ENCODE measurements at places on chromosomes 5 and 9.

DNA sequence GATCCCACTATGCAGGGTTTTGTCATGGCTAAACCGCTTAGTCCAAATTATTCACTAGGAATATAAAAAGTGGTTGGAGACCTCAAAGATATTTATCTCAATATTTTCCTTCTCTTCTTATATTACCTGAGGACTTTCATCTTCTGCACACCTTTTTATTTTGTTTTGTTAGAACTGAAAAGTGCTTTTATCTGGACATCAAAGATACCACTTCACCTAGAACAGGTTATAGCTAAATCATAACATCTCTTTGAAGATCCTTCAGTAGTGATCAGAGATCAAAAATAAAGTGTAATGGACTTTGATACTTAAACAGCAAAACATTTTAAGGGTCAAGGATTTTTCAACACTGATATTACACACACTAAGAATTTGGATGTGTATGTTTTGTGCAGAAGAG is 160.2 kb downstream of the MCTP1 start:
- DNase-seq = no peak

DNA sequence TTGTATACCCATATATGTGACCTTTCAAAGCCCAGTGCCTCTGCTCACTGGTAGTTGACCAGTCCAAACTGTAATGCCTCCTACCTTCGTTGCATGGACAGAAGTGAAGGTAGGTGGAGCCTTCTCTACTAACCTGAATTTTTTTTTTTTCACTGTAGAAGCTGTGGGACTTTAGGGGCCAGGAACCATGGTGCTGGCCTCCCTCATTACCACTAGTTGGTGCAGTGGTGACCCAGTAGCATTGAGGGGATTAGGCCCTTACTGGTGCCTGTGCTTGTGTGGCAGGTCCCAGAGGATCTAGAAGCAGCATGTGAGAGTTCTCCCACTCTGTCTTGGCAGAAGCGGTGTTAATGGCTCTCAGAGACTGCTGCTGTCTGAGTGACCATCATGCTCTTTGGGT is 2.3 kb downstream of the RALGPS1 start:
- DNase-seq = no peak

DNA sequence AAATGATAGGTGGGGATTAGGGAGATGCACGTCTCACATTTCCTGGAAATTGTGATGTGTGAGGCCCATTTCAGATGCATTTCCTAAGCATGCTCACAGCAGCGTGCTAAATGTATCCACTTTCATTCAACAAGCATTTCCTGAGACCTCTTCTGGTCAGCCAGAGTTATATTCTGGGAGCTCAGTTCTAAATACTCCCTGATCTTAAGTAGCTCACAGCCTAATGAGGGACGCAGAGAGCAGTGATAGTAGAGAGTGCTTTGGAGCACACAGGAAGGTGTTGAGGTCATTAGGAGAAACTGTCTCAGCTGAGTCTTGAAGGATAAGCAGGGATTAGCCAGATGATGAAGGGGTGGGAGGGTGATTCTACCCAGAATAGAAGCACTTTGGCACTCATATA is 46.2 kb upstream of the FSD1L start:
- DNase-seq = peak; percentile 37

- DNase-seq = peak; percentile 95
Measured at GRCh38 chr9:36258208-36258995, at the start of gene GNE. TSS of gene GNE (minus strand) at chr9:36258448. CDS start at chr9:36249355, 9,093 bp downstream.

GRCh38 chr5:29085142-29085541 is 2046.8 kb upstream of the CDH9 start:
- DNase-seq = no peak

DNA sequence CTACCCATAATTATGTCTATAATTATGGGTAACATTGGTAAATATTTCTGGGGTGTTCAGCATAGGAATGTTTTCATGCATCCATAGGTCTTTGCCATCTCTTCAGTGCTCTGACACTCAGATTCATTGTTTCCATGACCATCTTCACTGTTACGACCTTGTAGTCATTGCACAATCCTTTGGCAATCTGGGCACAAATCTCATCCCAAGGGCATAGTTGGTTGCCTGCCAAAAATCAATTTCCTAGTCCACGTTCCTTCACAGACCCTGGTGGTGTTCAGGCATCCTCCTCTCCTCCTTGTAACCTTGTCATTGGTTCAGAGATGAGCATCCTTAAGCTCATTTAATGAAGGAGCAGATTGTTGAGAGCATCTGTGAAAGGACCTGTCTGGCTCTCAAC is 1400.7 kb downstream of the CDH12 start:
- DNase-seq = peak; percentile 2

GRCh38 chr9:35993976-35994720 is 36.2 kb upstream of the OR2S2 start:
- no peak for DNase-seq

- DNase-seq = peak; percentile 80
Measured at GRCh38 chr5:151223447-151224264, at the start of gene CCDC69. TSS of gene CCDC69 (minus strand) at chr5:151224092. CDS start at chr5:151223970, 122 bp downstream.

DNA sequence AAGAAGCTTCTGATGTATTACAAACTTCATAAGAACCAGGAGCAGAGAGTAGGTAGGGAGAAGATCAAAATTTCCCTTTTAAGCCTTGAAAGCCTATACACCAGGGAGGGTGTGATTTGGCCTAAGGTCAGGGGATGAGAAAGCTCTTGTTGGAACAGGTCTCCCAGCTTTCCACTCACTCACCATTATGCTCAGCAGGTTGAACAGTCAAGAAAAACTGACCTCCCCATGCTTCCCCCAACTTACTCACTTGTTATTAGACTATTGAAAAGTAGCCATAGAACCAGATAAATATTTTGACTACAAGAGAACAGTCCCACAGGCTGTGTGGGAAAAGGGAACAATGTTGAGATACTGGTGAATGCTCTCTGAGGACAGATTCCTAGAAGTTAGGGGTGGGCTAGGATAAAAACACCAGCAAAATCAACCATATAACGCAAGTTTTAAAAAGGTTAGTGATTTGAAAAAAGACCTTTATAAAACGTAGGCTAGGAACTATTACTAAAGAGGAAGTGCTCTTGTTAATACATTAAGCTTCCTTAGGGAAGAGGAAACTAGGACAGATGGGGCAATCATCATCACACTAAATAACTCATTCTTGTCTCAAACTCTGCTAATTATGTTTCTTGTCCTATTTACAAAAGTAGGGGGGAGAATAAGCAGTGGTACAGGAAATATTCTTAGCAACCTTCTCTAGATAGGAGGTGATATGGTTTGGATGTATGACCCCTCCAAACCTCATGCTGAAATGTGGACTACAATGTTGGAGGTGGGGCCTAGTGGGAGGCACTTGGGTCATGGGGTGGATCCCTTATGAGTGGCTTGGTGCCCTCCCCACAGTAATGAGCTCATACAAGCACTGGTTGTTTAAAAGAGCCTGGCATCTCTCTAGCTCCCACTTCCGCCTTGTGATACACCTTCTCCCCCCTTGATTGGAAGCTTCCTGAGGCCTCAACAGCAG is 31.0 kb downstream of the PCDHGC5 start:
- DNase-seq = peak; percentile 29

DNA sequence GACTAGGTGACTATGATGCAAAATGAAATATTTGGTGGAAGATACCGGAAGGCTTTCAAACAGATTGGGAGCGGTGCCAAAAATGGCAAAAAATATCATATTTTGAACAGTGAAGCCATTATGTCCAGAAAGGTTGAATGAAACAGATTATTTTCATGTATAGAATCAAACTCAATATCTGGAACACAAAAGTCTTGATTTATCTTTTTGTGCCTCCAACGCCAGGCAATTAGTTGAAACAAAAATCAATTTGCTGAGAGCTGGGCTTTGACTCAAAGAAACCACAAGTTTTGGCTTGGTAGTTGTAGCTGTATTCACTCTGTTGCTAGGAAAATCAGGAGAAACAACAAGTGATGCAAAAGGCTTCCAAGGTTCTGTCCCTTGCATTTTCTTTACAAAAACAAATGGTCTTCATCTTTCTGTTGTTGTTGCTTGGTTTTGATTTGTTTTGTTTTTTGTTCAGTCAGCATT is 421.7 kb upstream of the TYRP1 start:
- DNase-seq = no peak

DNA sequence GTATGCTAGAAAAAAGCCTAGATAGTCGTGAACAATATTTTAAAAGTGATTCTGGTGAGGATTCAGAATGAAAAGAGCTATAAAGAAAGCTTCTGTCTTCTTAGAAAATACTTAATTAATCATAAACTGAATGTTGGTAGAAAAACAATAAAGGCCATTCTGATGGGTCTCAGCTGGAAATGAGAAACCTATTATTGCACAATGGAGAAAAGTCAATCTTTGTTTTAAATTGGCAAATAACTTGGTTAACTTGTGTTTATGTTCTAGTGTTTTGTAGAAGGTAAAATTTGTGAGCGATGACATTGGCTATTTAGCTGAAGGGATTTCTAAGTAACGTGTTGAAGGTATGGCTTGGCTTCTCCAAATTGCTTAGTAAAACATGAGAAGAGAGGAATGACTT is 74.1 kb upstream of the TMED7 start:
- DNase-seq = no peak

GRCh38 chr9:78292716-78293497 is 4.0 kb upstream of the PSAT1 start:
- DNase-seq = no peak

DNA sequence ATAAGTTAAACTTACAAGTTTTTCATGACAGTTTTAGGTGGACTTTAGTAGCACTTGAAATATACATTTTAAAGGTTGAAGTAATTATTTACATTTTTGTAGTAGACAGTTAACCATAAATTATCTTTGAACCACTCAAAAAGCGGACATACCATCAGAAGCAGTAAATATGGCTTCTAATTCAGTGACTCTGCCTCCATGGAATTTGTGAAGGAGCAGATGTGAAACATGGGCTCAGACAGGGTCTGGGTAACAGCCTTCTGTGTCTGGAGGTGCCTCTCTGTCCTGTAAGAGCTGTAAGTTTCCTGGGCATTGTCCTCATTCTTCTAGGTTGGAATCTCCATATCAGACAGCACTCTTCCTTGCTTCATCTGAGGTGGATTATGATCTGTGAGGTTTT is 12.4 kb downstream of the RLN2 start:
- peak; percentile 65 for DNase-seq

DNA sequence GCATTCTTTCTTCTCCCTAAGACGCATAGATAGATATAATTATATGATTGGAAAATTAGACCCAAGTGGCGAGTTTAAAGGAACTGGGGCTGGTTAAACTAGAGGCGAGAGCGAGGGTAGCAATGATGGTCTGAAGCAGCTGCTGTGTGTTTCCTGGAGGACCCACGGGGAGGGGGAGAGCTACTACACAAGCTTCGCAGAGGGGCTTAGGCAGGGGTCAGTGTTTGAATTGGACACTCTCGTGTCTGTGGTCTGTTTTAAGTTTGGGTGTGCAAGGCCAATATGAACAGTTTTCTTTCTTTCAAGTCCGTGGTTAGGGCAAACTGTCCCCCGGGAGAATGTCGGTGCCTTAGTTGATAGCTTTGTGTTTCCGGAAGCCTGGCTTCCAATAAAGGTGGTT is 43.1 kb downstream of the PDZD2 start:
- no peak for DNase-seq

- DNase-seq = peak; percentile 3
Measured at GRCh38 chr9:87910821-87911220, 6.9 kb upstream of the SPATA31C1 start.

GRCh38 chr9:114288193-114289091 is 34.5 kb upstream of the ORM1 start:
- peak; percentile 81 for DNase-seq

DNA sequence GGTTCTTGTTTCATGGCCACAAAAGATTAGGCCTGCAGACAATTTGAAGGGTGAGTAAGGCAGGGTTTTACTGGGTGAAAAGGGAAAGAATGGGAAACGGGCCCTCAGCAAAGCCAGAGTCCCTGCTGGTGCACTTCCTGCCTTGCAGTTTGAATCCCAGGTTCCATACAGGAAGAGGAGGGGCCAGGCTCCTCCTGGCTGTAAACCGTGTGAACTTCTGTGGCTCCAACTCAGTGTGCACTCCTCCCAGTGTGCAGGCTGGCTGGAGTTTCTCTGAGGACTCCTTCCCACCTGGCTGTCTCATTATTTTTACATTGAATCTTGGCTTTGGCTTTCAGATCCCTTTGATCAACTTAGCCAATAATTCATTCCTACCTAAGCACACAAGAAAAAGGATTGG is 367.1 kb upstream of the KLF4 start:
- no peak for DNase-seq

GRCh38 chr5:141941779-141942178 is 16.2 kb downstream of the PCDH12 start:
- no peak for DNase-seq

DNA sequence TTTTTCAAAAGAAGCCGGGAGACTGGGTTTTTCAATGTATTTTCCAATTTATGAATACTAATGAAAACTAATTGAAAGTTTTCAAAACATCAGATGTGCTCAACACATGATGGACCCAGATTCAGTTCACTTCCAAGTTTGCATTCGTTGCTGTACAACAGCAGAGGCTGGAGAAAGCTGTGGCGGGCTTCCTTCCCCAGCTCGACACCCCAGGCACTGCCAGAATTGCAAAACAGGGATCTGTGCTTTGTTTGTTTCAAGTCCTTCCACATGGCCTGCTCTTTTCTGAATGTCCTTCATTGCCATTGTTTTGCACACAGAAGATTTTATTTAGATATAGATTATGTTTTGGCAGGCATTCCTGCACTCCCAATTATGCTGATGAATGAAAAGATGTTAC is 30.3 kb upstream of the INSYN2B start:
- no peak for DNase-seq

DNA sequence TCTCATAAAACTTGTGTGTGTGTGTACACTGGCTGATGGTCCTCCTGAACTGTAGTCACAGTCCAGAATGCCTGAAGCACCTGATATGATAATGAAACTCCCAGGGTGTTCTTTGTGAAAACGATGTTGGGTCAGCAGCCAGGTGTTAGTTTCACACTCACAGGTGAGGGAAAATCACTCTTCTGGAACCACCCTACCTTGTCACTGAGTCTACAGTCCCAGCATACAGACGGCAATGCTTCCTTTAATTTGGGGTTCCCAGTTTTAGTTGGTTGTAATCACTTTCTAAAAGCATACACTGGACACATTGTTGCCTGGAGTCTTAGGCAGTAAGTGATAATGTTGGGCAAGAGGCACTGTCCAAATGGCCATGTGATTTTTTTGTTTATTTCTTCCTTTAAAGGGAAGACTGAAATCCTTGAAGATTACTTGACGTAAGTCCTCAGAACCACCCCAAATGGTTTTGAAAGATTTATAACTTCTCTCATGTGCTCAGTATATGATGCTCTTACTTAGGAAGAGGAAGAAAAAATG is 18.2 kb upstream of the MGAT1 start:
- DNase-seq = peak; percentile 77

DNA sequence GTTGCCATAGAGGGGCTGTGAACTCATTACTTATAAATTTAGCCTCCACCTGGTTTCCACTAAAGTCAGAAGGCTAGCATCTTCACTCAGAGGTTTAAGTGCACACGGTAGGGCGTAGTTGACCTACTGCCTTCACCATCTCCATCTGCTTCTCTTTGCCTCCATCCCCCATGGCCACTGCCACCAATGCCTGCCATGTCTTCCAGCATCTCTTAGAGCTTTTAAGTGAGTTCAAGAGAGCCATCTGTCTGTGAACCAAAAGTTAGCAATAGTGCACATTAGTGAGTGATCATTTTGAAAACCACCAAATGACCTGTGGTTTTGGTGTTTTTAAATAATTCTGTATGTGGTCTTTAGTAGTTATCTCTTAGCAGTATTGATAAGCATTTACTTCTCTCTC is 102.0 kb downstream of the DMRTA1 start:
- no peak for DNase-seq

GRCh38 chr5:43110606-43111170 is 10.0 kb upstream of the ZNF131 start:
- no peak for DNase-seq
